ENCODE measurements at places on chromosomes 4 and X.

GRCh38 chr4:42280327-42281095 lies 116.8 kb upstream of the SHISA3 start:
- DNase-seq: no peak

DNA sequence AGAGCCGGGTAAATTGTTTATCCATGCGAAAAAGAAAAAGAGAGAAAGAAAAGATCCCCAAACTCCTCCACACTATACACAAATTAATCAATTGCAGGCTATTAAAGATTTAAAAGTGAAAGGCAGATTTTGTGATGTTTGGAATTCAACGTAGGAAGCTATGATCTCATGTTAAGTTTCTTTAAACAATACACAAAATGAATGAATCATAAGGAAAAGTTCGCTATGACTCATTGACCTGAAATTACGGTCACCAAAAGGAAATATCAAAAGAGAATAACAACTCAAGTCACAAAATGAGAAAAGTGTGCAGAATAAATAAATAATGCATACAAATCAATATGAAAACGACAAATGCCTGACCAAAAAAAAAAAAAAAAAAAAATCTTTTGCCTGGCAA lies 28.6 kb downstream of the CLNK start:
- peak; percentile 31 for DNase-seq

DNA sequence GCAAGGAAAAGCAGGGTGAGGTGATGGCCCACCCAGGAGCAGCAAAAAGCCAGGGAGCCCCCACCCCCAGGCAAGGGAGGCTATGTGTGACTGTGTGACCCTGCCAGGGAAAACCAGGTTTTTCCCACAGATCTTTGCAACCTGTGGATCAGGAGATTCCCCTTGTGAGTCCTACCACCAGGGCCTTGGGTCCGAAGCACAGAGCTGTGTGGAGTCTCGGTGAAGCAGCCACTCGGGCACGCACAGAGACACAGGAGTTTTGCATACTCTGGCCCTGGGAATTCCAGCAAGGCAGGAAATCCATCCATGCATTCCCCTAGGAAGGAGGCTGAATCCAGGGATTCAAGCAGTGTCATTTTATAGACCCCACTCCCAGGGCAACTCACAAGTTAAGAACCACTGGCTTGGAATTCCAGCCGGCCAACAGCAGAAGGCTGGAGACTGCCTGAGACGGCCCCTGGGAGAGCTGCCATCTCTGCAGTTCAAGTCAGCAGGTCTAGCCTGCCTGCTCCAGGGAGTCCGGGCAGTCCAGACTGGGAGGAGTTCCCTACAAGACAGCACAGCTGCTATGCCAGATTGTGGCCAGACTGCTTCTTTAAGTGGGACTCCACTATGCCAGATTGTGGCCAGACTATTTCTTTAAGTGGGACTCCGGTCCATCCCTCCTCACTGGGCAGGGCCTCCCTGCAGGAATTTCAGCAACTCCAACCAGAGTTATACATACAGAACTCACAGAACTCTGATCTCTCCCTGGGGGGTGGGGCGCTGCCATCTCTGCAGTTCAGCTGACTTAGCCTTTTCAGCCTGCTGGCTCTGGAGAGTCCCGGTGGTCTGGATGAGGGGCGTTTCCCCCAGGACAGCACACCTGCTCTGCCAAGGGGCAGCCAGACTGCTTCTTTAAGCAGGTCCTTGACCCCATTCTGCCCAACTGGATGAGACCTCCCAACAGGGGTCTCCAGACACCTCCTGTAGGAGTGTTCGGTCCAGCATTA lies 85.1 kb upstream of the ADAD1 start:
- no peak for DNase-seq

GRCh38 chr4:139581096-139581495 lies 25.1 kb upstream of the SETD7 start:
- DNase-seq: no peak

DNA sequence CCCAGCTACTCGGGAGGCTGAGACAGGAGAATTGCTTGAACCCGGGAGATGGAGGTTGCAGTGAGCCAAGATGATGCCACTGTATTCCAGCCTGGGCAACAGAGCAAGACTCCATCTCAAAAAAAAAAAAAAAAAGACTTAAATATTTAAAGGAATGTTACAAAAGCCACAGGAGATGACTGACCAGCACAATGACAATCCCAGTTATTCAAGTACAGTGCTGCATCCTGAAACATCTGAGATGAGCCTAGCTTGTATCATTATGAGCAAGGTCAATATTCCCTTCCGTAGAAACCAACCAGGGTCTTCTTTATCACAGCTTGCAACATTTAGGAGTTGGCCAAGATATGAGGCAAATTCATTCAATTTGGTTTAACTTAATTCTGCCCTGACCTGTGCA lies 38.6 kb downstream of the LNX1 start:
- no peak for DNase-seq

GRCh38 chr4:72136429-72136828 lies 104.6 kb downstream of the NPFFR2 start:
- DNase-seq: no peak

GRCh38 chrX:148535639-148536038 lies 35.2 kb downstream of the AFF2 start:
- DNase-seq: no peak

GRCh38 chr4:153471698-153472093 lies 5.5 kb downstream of the TMEM131L start:
- DNase-seq: no peak

DNA sequence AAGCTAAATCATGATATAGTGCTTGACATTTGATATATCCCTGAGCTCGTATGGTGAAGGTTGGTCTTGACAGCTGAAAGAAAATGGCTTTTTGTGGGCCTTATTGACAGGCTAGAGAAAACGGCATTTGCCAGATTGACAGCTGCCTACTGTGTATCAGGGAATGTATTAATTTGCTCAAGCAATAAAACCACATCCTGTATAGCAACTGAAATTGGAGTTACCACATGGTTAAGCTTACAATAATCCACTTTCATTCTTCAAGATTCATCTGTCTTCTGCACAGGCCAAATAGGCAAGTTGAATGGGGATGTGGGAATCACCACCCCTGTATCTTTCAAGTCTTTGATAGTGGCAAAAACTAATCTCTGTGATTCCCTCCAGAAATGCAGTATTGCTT lies 76.2 kb upstream of the IL2 start:
- DNase-seq: no peak

DNA sequence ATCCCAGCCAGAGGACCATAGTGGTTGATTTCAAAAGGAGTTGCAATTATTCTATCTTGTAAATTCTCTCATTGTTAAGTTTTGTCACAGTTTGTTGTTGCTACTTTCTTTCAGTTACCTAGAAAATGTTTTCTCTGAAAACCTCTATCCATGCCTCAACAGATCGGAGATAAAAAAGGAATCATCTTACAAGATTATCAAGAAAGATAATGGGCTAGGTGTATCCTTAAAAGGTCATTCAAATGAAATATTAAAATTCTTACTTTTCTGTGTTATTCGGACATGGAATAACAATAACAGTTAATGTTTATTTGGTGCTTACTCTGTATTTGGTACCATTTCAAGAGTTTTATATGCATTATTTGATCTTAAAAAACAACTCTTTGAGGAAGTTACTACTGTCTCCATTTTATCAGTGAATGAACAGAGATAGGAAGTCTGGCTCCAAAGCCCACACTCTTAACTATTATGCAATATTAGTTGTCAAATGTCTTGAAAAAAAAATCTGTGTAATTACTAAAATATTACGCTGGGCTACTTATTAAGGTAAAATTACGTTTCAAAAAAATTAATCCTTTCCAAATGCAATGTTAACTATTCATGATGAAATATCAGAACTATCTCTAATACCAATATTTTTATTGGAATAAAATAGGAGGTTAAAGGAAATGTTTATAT lies 97.5 kb downstream of the SNCA start:
- DNase-seq: no peak

- DNase-seq: no peak
These were observed 46.0 kb downstream of the USP38 start for GRCh38 chr4:143230683-143231082.

DNA sequence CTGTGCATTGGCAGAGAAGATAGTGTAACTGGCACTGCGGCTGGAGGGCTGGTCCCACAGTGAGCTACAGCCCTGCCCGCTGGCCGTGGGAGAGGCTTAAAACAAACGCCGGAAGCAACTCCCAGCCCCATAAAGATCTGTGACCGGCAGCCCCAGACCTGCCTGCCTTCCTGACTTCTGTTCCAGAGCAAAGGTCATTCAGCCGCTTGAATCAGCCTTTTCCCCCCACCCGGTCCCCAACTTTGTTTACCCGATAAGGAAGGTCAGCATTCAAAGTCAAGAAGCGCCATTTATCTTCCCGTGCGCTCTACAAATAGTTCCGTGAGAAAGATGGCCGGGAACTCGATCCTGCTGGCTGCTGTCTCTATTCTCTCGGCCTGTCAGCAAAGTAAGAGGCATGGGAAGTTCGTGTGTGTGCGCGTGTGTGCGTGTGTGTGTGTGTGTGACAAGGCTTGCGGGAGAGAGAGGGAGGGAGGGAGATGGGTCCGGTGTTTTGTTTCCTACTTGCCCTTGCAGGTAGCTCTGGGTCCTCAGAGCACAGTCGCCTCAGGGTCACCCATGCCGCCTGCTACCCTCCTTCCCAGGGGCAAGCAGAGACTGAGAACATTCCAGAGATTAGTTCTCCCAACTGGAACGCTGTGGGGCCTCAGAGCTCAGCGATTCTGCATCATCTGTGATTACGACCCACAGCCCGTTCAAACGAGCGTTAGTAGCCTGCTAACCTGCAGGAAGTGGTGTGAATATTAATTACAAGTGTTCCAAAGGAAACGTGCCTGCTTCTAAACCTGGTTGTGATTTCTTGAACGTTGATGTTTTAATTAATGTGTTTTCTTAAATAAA lies at the start of gene MGST2:
Gene MGST2 (plus strand): TSS at position 130 of the 840 bp plus-strand sequence. CDS start 201 bp downstream, at position 331.
- no peak for DNase-seq
